ENCODE measurements at places on chromosomes 2 and 18.

- DNase-seq: no peak
Measured at GRCh38 chr2:43345391-43345813, 119.0 kb upstream of the ZFP36L2 start.

- no peak for DNase-seq
Measured at GRCh38 chr18:22800551-22800951, 132.6 kb upstream of the RBBP8 start.

- DNase-seq: no peak
Measured at GRCh38 chr18:76412010-76412817, 82.8 kb downstream of the ZNF516 start.

DNA sequence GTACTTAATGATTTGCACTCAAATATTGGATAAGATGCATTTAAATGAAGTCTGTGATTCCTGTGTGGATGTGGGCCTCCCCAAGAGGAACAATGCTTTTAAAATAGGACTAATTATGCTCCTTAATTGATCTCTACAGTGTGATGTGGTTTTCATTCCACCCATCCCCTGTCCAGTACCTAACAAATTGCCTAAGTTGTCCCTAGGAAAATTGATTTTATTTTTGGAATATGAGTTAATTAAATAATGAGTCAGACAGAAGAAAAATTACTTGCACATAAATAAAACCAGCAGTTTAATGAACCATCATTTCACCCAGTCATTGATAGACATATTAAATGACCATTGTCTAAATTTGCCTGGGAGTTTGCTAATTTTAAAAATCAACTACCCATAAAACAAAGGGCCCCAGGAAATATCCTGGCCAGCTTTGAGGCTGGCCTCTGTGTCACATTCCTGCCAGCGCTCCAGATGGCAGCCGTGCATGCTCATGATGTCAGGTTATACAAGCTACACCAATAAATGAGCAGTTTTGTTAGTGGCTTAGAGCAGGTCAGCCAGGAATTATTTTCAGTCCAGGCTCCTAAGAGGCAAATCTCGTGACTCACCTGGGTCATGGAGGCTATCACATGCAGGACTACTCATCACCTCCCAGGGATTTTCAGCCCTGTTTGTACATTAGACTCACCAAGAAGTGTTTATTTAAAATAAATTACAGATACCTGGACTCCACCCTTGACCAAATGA, 31.9 kb downstream of the ABHD3 start:
- no peak for DNase-seq

GRCh38 chr2:235661167-235661937, 167.5 kb downstream of the AGAP1 start:
- DNase-seq: no peak

- DNase-seq: no peak
Measured at GRCh38 chr2:216802516-216803215, 57.2 kb downstream of the TNP1 start.

GRCh38 chr2:149483004-149483605, 104.5 kb downstream of the MMADHC start:
- no peak for DNase-seq

GRCh38 chr18:23619388-23619881, 33.1 kb upstream of the NPC1 start:
- DNase-seq: no peak

- DNase-seq: no peak
Measured at GRCh38 chr2:232838406-232838874, 31.6 kb upstream of the SNORC start.

DNA sequence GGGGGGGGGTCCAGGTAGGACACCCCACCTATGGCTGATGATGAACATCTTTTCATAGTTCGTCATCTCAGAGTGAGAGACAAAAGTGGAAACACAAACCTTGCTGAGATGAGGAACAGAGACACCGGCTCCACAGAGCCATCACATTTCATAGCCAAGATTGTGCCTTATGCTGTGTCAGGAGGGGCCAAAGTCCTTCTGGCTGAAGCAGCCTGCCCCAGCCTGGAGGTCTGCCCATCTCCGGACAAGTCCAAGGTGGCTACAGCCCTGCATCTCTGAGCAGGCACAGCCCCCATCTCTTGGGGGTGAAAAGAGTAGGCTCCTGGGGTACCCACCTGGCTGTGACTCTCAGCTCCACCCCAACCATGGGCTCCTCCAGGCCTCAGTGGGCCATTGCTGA, 70.3 kb downstream of the ZBTB7C start:
- no peak for DNase-seq

GRCh38 chr2:217430916-217431576, 571.2 kb upstream of the TNP1 start:
- DNase-seq: no peak

DNA sequence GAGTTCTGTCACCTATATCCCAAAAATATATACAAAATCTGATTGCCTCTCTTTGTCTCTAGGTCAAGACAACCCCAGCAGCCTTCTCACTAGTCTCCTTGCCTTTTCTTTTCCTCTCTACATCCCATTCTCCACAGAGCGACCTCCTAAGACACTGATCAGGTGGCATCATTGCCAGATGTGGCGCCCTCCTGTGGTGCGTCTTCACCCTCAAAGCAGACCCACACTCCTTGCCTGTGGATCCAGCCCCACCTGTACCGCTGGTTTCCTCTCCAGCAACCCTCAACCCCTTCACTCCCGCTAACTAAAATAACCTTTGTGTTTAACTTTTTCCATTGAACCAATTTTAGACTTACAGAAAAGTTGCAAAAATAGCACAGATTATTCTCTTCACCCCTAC, 273.3 kb downstream of the GLI2 start:
- no peak for DNase-seq

GRCh38 chr2:12277241-12278034, 439.3 kb upstream of the TRIB2 start:
- DNase-seq: peak; percentile 98

DNA sequence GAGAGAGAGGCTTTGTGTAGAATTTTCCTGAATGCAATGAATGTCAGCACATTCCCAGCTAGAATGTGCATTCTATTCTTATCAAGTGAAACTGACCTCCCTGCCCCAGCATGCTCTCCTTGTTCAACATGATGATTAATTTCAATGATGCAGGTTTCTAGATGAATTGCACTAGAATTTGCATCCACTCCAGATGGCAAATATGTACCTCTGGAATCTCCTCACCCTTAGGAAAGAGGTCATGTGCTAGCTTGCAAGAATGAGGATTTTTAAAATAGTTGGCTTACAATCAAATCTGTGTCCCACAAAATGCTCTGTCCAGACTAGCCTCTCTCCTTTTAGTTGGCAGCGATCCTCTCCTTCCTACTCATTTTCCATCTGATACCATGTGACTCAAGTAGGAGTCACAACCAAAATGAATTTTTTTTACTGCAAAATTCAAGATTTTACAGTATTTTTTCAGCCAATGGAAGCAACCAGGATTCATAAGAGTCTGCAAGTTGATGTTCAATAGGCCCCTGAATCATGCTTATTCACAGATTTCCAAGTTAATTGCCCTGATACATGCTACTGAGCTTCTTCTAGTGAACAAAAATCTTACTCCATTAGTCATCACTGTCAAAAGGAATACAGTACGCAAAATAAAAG, 21.0 kb upstream of the STAT4 start:
- no peak for DNase-seq

DNA sequence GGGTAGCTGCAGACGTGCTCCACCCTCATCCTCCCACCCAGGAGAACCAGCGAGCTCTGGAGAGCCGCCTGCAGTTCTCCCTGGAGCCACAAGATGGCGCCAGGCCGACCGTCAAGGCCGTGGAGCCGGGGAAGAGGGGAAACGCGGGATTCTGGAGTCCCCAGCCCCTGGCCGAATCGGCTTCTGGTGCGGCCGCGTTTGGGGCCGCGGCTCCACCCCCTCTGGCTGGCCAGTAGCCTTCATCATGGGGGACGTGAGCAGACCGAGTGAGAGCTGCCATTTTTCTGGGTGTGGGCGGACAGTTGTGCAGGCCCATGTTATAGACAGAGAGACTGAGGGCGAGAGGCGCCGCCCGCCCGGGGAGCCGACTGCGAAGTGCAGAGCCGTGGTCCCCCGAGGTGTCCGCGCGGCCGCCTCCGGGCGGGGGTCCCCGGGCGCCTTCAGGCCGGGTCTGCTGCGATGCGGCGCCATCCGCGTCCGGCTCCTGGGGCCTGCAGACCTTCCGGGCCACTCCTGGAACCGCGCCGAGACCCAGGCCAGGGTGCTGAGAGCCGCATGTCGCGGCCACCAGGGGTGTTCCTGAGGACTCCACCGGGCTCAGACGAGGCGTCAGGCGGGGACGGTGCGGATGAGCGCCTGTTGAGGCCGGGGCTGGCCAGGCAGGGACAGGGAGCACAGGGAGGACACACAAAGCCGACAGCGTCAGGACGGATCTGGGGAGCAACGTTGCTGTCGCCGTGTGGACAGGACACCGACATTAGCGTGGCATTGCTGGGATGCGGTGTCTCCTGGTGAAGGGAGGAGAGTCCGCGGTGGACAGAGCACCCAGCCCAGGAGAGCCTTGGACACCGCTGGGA, 418.2 kb upstream of the HS6ST1 start:
- peak; percentile 47 for DNase-seq

DNA sequence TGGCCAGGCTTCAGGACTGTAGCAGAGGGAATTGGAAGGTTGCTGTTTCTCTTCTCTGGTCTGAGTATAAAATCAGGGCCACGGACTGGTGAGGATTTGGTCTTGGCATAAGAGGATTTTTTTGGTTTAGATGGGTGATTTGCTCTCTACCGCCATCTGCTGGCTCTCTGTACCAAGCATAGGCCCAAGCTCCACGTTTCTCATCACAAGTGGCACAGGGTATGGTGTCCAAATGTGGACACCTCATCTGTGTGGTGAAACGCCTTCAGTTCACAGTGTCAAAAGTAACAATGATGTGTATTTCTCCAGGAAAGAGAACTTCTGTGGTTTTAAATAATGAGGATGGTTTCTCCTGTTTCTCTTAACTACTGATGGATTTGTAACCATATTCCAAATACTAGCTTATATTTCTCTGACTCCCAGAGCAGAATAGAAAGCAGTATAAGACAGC, 115.1 kb downstream of the EML6 start:
- peak; percentile 38 for DNase-seq

DNA sequence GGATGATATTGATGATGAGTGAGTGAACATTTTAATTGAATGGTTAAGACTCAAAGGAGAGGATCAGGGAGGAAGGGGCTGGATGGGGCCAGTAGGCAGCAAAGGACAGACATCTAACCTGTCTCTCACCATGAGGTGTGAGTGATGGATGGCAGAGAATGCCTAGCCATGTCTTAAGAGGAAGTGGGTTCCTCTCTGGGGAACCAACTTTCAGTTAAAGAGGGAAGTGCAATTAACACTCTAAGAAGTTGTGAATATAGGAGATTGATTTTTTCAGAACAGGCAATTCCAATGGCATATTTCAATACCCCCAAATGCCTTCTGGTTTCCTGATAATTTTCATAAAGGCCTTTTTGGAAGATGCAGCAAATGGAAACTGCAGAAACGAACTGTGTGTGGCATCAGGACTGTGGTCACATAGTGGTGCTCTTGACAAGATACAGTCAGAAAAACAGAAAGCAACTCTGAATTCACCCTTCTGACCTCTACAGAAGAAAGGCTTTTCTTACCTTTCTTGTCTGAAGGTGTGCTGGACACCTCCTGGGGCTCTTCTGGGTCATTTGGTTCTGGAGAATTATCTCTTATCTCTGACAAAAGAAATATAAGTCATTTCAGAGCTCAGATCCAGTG, 10.2 kb downstream of the SP110 start:
- DNase-seq: no peak

DNA sequence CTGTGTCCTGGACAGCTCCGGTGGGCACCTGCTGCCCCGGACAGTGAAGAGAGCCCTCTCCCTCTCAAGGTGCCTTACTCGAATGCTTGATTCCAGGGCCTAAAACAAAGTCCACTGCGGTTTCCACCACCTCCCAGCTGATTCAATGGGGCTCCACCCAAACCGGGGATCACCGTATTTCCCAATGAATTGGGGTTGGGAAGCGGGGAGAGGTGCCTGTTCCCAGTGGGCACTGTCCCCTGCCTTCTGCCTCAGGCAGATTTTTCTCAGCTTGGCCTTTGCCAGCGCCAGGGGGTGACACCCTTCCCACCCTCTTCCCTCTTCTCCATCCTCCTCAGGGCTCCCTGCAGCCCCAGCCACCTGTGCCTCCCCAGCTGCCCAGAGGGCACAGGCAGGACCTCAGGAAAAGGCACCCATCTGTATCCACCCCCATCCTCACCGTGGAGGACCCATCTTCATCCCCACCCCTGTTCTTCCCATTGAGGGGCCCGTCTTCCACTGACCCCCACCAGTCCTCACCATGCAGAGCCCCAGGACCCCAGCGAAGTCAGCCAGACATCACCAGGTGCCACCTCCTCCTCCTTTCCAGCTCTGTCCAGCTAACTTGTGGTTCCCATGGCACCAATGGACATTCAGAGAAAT, 66.7 kb upstream of the HPCAL1 start:
- DNase-seq: no peak

- DNase-seq: no peak
Measured at GRCh38 chr2:27716301-27717069, 52.8 kb downstream of the SLC4A1AP start.

GRCh38 chr2:73897240-73897583, 4.4 kb downstream of the ACTG2 start:
- DNase-seq: no peak

DNA sequence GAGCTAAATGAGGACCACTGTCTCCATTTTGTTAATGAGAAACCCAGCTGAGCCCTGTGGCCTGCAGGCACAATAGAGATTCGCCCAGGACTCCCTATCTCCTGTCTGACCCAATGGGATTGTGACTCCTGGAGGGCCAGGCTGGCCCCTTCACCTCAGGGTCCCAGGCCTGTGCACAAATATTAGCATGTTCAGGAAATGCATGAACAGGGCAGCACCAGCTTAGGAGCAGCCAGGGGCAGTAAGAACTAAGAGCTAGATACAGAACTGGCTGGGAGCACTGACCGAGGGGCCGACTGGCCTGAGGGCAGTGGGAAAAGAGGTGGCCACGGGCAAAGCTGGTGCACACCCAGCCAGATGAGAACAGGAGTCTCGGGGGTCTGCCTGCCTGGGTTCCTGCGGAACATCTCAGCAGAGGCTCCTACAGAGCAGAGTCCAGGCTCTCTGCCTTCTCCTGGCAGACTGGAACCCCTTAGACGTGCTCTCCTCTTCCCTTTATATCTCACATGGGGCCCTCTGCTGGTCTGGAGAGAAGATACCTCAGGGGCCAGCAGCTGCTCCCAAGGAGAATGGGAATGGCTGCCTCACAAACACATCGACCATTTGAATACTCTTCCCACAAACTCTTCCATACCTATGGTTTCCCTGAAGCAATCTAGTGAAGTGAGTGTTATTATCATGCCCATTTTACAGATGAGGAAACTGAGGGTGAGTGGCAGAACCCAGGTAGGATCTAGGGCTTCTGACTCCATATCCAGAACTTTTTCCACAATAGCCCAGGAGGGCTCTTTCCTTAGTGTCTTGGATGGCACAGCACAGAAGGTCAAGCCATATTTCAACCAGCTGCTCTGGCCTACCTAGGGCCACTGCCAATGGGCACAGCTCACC, 77.6 kb upstream of the OTOF start:
- DNase-seq: no peak

DNA sequence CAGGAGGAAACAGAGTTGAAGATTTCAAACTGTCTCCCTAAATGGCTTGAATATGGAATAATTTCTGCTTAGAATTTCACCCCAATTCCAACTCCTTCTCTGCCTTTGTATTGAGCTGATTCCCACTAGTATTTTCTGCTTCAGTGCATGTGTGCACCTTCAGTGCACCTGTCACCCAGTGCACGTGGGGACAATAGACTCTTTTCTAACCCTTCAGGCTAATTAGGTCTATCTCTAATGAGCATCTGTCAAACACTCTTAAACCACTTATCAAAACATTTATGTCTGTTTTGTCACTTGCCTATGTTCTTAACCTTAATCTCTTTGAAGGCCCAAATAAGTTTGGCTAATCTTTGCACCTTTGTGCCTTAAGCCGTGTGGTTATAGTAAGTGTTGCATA, 232.0 kb upstream of the NETO1 start:
- DNase-seq: no peak

GRCh38 chr2:205607146-205607545, 75.2 kb upstream of the NRP2 start:
- no peak for DNase-seq

All from CMK (cell line).